ENCODE measurements at places on chromosomes 12 and 14.

DNA sequence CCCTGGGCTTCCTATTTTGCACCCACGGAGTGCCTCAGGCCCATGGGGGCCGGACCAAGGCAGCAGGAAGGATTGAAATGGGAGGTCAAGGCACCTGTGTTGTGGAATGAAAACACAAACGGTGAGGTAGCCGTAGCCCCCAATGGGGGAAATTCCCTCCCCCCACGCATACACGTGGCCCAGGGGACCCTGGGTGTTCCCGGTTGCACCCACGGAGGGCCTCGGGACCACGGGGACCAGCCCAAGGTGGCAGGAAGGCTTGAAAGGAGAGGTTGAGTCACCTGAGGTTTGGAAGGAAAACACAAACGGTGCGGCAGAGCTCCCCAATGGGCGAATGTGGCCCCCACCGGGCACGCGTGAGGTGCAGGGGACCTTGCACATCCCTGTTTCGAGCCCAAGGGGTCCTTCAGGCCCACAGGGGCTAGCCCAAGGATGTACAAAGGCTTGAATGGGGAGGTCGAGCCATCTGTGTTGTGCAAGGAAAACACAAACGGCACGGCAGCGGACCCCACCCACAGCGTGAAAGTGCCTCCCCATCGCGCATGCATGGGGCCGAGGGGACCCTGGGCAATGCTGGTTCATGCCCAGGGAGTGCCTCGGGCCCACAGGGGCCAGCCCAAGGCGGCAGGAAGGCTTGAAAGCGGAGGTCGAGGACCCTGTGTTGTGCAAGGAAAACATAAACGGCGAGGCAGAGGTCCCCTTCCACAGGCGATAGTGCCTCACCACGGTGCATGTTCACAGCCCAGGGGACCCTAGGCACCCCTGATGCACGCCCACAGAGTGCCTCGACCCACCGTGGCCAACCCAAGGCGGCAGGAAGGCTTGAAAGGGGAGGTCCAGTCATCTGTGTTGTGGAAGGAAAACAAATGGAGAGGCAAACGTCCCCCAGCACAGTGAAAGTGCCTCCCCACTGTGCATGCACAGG is 376.7 kb downstream of the ALG10 start:
- no peak for DNase-seq

DNA sequence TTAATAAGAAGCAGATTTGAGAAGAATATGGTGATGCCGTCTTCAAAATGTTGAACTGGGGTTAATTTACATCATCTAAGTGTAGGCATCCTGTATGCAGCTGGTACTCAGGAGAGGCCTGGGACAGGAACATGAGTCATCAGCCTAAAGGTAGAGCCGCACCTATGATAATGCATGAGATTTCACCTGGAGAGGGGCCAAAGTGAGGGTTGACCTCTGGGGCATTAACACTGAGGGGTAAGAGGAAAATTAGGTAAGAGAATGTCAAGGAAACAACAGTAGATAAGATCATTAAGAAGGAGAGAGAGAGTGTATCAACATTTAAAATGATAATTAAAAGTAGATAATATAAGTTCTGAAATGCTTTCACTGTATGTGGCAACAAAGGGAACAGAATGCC is 20.2 kb upstream of the SSTR1 start:
- no peak for DNase-seq

- no peak for DNase-seq
Measured at GRCh38 chr14:93912782-93913181, 14.4 kb upstream of the FAM181A start.

DNA sequence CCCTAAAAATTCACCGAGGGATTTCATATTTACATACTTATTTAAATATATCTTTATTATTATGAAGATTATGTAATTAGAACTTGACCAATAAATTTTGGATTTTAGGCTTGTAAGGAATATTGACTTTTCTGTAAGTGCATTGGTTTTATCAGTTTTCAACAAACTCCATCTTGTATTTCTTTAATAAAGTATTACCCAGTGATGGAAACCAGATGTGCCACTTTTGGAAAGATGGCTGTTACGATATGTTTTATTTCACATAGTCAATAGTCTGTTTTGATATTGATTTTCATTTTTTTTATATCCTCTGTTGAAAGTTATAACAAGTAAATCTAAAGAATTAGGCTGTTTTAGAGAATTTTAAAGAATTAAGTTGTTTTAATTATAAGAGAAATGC is 1.8 kb downstream of the MON2 start:
- no peak for DNase-seq

- DNase-seq = no peak
Measured at GRCh38 chr12:106091446-106091820, 47.3 kb downstream of the NUAK1 start.

DNA sequence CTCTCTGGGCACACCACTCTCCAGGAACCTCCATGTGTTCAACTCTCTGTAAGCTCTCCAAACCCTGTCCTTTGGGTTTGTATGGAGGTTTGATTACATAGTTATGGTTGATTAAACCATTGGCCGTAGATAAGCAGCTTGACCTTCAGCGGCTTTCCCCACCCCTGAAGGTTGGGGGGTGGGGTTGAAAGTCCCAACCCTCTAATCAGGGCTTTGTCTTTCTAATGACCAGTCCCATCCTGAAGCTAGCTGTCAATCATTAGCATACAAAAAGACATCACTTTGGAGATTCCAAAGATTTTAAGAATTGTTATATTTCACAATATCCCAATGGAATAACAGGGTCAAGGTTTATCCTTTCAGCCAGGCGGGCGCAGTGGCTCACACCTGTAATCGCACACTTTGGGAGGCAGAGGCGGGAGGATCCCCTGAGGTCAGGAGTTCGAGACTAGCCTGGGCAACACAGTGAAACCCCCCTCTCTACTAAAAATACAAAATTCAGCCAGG is 8.4 kb downstream of the FAM186A start:
- peak; percentile 48 for DNase-seq

- DNase-seq = peak; percentile 73
Measured at GRCh38 chr14:74038020-74038859, 19.1 kb downstream of the BBOF1 start.

DNA sequence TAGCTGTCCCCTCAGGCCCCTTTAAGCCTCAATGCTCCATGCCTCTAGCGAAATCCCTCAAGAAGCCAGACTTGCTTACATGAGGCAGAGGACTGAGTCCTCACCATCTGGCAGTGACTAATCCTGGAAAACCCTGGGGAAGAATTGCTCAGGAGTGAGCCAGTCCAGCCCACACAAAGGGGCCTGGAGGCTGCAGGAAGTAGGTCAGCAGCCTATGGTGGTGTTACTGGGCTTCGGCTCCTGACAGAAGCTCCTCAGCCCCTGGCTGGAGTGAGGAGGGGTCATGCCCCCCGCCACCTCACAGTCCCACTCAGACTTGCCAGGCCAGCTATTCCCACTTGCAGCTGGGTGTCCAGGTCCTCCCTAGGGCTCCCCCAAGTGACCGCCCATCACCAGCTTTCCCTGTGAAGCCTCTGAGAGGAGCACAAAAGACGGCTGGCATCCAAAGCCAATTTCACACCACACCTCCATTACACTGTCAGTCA is 250.5 kb downstream of the DPF3 start:
- DNase-seq = no peak

DNA sequence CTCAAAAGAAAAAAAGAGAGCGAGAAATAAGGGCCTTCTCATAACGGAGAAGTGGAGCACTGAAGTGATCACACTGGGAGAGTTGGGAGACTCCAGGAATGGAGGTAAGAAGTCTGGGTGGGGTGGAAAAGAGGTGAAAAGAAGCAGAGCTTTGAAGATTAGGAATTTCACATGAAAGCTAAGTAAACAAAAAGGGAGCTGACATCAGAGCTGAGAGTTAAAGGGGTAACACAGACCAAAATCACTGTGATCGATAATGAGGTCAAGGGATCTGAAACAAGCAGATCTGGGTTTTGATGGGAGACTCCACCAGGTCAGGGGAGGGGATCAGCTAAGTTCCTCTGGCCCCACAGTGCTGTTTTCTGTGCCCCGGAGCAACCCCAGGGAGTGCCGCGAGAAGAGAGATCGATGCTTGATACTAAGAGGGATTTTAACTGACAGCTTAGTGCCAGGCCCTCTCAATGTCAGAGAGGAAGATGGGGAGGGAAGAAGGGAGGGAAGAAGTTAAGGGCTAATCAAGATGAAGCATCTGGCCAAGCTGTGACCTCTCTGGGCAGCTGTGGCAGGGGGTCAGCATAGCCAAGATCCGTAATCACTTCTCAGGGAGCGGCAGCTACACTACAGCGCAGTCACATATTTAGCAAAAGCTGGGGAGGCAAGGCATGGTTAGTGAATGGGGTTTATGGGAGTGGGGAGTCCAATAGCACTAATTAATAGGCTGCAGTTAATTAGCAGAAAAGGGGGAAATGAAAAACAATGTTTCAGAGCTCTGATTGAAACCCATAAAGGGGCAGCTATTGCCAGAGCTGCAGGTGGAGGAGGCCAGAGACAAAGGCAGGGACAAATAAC is 8.0 kb downstream of the AQP6 start:
- no peak for DNase-seq

DNA sequence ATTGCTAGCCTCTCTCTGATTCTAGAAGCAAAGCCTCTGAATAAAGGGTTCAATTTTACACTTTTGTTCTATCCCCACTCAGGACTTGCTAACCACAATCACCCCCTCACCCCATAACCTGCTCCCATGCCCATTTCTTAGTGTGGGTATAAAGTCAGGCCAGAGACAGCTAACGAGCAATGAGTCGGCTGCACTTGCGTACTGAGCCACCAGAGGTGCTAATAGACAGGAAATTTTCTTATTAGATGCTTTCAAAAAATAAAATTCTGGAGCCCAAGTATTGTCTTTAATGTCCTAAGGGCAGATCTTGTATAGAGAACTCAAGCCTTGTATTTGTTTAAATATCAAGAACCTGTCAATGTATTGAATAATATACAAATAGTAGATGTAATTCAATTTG is 256.9 kb downstream of the SYT1 start:
- peak; percentile 53 for DNase-seq

- DNase-seq = no peak
Measured at GRCh38 chr12:19248929-19249602, 119.5 kb downstream of the PLEKHA5 start.

GRCh38 chr14:61620130-61620946 is 75.0 kb upstream of the HIF1A start:
- DNase-seq = no peak
